ENCODE measurements at places on chromosomes 1 and 21. TPM values are rescaled to one million over a fixed set of nuclear protein-coding genes. Genes with fewer than 3 reads are reported as not detected.

Gene CR1L
- not detected for total RNA-seq

Gene TNFSF18
- not detected for total RNA-seq

Gene ZNF697
- total RNA-seq = 3.1 TPM

Gene ATP1B1
- 318 TPM for total RNA-seq

Gene FAM72C
- not detected for total RNA-seq

Gene LEMD1
- not detected for total RNA-seq

Gene PLEKHG5
- 1.2 TPM for total RNA-seq

Gene PLCH2
- total RNA-seq = not detected

Gene CD1D
- total RNA-seq = 0.58 TPM

Gene ADGRB2
- 2.2 TPM for total RNA-seq

Gene CATSPERE
- total RNA-seq = 0.49 TPM

Gene ADGRL2
- total RNA-seq = 8.2 TPM

- H3K4me3 ChIP-seq = peak overlapping the region; percentile 88
- peak overlapping the region; percentile 99 for H3K27ac ChIP-seq
- peaks cover 14% of the 10 kb centered on the region for H3K4me1 ChIP-seq
- no peaks in the 10 kb centered on the region for H3K27me3 ChIP-seq
- peaks cover 34% of the 10 kb centered on the region for H3K36me3 ChIP-seq
These were observed 376 bp downstream of the SF3A3 start for GRCh38 chr1:37989361-37989930.

- H3K27me3 ChIP-seq = no peaks in the 10 kb centered on the region
- H3K4me3 ChIP-seq = no peak overlapping the region
- no peak for DNase-seq
- H3K4me1 ChIP-seq = no peaks in the 10 kb centered on the region
These were observed 54.1 kb downstream of the OLFM3 start for GRCh38 chr1:101942516-101943193.

GRCh38 chr1:226353698-226354525, 44.9 kb upstream of the LIN9 start:
- H3K36me3 ChIP-seq = no peaks in the 10 kb centered on the region
- H3K27ac ChIP-seq = no peak overlapping the region
- DNase-seq = no peak
- no peak overlapping the region for H3K4me3 ChIP-seq
- no peaks in the 10 kb centered on the region for H3K27me3 ChIP-seq

GRCh38 chr1:193402037-193402436, 215.6 kb upstream of the B3GALT2 start:
- H3K4me3 ChIP-seq = no peak overlapping the region
- H3K27me3 ChIP-seq = no peaks in the 10 kb centered on the region
- no peak overlapping the region for H3K27ac ChIP-seq
- no peaks in the 10 kb centered on the region for H3K36me3 ChIP-seq

DNA sequence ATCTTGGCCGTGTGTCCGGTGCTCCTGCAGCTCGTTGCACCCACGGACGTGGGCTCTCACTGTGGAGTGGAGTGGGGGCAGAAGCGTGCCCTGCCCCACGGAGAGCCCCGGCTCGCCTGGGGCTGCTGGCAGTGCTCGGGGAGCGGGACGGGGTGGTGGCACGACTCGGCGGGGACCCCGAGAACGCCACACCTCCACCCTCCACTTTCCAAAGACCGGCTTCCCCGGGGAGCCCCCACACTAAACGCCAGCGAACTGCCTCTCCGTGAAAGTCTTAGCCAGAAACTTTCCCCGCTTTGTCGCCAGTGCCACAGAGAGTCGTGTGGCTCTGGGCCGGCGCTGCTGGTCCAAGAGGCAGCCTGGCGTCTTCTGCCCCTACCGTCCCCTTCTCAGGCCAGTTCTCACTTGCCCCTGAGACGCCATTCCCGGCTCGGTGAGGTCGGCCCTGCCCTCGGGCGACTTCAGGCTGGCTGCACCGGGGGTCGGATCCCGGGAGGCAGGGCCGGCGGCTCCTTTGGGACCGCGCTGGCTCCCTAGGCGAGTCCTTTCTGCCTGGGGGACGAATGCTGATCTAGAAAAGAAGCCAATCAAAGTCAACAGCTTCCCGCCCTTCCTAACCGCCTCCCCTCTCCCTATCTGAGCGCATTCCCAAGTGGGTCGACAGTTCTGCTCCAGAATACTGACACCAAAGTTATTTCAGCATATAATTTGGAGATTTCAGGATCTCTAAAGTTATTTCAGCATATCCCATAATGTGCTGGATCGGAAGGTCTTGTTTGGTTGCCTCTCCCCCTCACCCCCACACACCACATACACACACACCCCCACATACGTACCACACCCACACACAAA, 2.6 kb upstream of the SAMD13 start:
- H3K4me3 ChIP-seq = peak overlapping the region; percentile 94
- H3K27ac ChIP-seq = peak overlapping the region; percentile 93
- no peaks in the 10 kb centered on the region for H3K27me3 ChIP-seq
- H3K4me1 ChIP-seq = peaks cover 26% of the 10 kb centered on the region
- H3K36me3 ChIP-seq = no peaks in the 10 kb centered on the region

DNA sequence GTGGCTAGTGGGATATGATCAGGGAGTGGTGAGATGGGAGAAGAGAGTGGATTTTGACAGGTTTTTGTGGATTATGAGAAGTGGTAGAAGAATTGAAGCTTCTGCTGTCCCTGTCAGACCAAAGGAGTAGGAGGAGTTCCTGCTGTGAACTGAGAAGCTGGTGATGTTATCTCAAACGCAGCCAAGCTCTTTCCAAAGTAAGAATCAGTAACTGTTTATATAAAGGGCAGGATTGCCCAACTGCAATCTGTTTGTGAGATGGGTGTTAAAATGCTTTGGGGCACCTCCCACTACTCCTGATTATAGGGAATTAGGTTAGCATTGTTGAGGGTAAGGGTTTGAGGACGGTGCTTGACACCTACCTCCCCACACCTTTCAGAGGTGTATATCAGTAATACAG, 60.5 kb upstream of the USP25 start:
- no peaks in the 10 kb centered on the region for H3K36me3 ChIP-seq
- peaks cover 5% of the 10 kb centered on the region for H3K4me1 ChIP-seq
- H3K27ac ChIP-seq = no peak overlapping the region
- no peak overlapping the region for H3K4me3 ChIP-seq
- DNase-seq = no peak
- H3K27me3 ChIP-seq = no peaks in the 10 kb centered on the region

GRCh38 chr1:43272161-43272560, 2.4 kb downstream of the TMEM125 start:
- H3K4me1 ChIP-seq = no peaks in the 10 kb centered on the region
- H3K27me3 ChIP-seq = peaks cover 16% of the 10 kb centered on the region
- no peak for DNase-seq
- H3K4me3 ChIP-seq = no peak overlapping the region

GRCh38 chr1:25617625-25618432, 1.2 kb downstream of the MAN1C1 start:
- DNase-seq = no peak
- H3K4me1 ChIP-seq = peaks cover 32% of the 10 kb centered on the region
- H3K36me3 ChIP-seq = no peaks in the 10 kb centered on the region
- peak overlapping the region; percentile 68 for H3K4me3 ChIP-seq

GRCh38 chr1:94169126-94169525, 48.2 kb upstream of the ABCA4 start:
- no peak for DNase-seq
- H3K27me3 ChIP-seq = no peaks in the 10 kb centered on the region
- H3K4me1 ChIP-seq = no peaks in the 10 kb centered on the region
- H3K36me3 ChIP-seq = no peaks in the 10 kb centered on the region
- no peak overlapping the region for H3K4me3 ChIP-seq

DNA sequence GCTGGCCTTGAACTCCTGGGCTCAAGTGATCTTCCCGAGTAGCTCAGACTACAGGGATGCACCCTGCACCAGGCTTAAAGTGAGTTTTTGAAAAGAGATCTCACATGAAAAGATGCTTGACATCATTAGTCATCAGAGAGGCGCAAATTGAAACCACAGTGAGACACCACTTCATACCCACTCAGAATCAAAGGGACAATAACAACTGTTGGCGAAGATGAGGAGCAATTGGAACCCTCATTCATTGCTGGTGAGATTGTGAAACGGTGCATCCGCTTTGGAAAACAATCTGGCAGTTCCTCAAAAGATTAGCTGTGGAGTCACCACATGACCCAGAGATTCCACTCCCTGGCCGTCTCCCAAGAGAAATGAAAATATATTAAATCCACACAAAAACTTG, 122.3 kb downstream of the PGBD5 start:
- DNase-seq = peak; percentile 34
- H3K4me3 ChIP-seq = no peak overlapping the region
- peaks cover 20% of the 10 kb centered on the region for H3K4me1 ChIP-seq
- peak overlapping the region; percentile 71 for H3K27ac ChIP-seq
- H3K36me3 ChIP-seq = no peaks in the 10 kb centered on the region

DNA sequence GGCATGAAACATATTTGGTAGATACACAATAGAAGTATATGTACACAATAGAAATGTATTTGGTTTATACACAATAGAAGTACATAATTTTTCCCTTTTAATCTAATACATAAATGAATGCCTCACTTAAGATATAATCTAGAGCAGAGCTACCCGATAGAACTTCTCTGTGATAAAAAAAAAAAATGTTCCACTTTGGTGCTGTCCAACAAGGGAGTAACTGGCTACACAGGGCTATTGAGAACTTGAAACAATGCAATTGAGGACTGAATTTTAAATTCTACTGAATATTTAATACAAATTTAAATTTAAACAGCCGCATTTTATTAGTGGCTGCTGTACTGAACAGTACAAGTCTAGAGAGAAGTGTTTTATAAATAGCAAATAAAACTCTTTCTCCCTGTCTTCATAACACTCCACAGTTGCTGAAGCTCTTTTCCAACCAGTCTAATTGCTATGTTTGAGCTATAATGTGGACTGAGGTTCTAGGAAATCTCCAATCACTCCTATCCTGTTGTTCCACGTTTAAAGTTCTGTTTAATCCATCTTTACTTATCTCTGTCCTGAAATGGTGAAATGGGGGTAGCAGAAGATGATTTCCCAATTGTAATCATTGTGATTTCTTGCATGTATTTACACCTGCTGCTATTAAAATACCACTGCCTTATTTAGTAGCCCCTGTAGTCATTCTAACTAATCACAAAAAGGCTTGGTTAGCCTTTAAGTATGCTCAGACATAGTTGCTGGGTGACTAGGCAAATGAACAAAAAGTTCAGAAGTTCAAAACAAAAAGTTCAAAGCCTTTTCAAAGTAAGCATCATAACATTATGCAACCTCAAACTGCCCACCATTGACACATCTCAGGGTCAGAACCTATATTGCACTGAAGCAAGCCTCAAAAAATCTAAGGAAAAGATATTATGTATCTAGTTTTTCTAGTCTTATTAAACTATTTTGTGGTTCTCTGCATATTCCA, 192.3 kb upstream of the C1orf87 start:
- DNase-seq = no peak
- H3K27me3 ChIP-seq = no peaks in the 10 kb centered on the region
- H3K4me3 ChIP-seq = no peak overlapping the region
- H3K36me3 ChIP-seq = no peaks in the 10 kb centered on the region
- H3K4me1 ChIP-seq = no peaks in the 10 kb centered on the region

- H3K27me3 ChIP-seq = peaks cover 4% of the 10 kb centered on the region
- H3K36me3 ChIP-seq = no peaks in the 10 kb centered on the region
- no peak overlapping the region for H3K27ac ChIP-seq
These were observed 10.6 kb downstream of the RHBG start for GRCh38 chr1:156379420-156380165.

- no peak overlapping the region for H3K4me3 ChIP-seq
- DNase-seq = no peak
- no peaks in the 10 kb centered on the region for H3K4me1 ChIP-seq
- H3K27me3 ChIP-seq = no peaks in the 10 kb centered on the region
- H3K36me3 ChIP-seq = no peaks in the 10 kb centered on the region
- H3K27ac ChIP-seq = no peak overlapping the region
These were observed 94.5 kb downstream of the PLPPR4 start for GRCh38 chr1:99358770-99359169.

GRCh38 chr1:240320659-240321058, 229.0 kb downstream of the FMN2 start:
- no peak overlapping the region for H3K4me3 ChIP-seq
- no peak for DNase-seq
- H3K27ac ChIP-seq = no peak overlapping the region
- H3K36me3 ChIP-seq = no peaks in the 10 kb centered on the region

DNA sequence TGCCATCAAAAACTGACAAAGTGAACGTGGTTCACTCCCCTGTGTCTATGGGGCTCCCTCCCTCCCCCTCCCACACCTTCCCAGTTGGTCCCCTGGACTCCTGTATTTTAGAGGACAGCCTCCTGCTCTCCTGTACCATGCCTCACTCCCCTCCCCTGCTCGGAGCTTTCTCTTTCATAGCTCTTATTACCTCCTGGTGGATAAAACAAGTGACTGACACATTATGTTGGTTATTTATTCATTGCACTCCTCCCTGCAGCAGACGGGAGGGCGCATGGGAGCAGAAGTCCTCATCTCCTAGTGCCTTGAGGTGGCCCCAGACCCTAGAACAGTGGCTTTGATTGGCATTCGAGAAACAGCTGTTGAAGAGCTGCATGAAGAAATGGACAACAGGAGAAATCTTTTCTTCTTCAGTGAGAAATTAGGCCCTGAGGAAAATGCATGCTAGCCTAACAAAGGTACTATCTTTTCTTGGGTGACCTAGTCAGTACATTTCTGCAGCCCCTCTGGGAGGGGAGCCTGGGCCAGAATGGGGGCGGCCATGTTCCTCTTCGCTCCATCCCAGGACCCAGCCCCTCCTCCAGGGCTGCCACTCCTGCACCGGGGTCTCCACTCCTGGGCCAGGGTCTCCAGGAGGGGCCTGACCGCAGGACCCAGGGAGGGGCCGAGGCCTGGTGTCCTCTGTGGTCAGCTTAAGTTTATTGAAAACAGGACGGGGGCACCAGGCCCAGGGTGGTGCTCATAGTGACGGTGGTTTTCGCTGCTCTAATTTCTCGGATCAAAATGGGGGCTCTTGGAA, 1.2 kb upstream of the TFF1 start:
- no peaks in the 10 kb centered on the region for H3K36me3 ChIP-seq
- no peak overlapping the region for H3K27ac ChIP-seq
- no peak for DNase-seq
- peaks cover 11% of the 10 kb centered on the region for H3K27me3 ChIP-seq

GRCh38 chr1:234413990-234414389, 40.7 kb downstream of the COA6 start:
- no peaks in the 10 kb centered on the region for H3K27me3 ChIP-seq
- H3K4me3 ChIP-seq = no peak overlapping the region
- H3K36me3 ChIP-seq = no peaks in the 10 kb centered on the region
- H3K27ac ChIP-seq = no peak overlapping the region
- no peak for DNase-seq

All from gastrocnemius medialis (tissue), 4 donors.